Fibroblast of villous mesenchyme (primary cell): ENCODE measurements at places on chromosomes 5 and 9. TPM values are rescaled to one million over a fixed set of nuclear protein-coding genes. Genes with fewer than 3 reads are reported as not detected.

DNA sequence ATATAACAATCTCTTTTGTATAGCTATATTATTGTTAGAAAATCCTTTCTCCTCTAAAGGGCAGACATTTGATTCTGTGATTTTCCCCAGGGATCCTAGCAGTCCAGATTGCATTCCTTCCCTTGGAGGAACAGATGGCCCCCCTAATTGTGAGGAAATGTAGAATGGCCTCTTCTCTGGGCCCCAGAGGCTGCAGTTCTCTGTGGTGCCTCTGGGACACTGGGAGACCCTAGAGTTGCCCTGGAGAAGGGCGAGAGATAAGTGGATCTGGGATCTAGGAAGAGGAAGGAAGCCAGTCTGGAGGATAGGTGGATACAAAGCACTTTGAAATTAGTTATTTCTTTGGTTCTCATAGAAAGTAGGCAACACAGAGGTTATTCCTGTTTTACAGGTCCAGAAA is 1.9 kb upstream of the HINT2 start:
- no peak for DNase-seq

The OLFM1 gene
- total RNA-seq: 0.43 and 0.64 TPM in 2 replicates

DNA sequence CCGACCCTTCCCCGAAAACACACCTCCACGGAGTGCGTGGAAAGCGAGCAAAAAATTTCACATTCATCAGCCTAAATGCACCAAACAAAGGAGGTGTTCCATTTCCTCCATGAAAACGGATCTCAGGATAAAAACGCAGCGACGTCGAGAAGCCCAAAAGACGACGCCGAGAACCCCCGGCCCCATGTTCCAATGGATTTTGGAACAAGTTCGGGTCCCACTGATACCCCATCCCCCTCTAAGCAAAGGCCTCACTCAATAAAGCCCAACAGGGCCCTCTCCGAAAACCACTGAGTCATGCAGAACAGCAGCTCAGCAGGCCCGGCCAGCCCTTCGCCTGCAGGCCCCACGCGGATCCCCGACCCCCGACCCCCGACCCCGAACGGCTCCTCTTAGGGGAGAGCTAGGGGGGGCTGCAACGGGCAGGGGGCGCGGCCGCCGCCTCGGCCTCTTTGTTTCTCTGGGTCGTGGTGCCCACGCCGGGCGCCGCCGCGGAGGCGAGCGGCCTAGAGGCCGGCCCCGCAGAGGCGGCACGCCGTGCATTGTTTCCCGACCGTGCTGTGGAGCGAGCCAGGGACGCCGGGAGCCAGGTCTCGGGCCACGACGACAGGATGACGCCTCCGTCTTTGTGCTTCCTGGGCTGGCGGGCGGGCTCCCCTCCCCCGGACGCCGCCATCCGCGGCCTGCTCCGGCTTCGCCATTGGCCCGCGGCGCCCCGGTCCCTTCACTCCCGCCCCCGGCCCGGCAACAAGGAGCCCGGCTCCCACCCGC is 915 bp downstream of the ZFAND5 start:
- peak; percentile 71 for DNase-seq

GRCh38 chr9:6757132-6757455 is 679 bp upstream of the KDM4C start:
- peak; percentile 83 for DNase-seq

DNA sequence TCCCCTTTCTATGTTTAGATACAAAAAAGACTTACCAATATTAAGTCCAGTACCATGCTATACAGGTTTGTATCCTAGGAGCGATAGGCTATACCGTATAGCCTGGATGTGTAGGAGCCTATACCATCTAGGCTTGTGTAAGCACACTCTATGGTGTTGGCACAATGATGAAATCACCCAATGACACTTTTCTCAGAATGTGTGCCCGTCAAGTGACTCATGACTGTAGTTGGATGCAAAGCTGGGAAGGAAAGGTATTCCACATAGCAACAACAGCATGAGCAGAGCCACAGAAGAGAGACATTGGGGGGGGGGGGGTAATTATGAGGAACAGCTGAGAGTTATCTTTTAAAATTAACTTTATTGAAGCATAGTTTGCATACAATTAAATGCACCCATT is 63.2 kb downstream of the TTLL11 start:
- no peak for DNase-seq

DNA sequence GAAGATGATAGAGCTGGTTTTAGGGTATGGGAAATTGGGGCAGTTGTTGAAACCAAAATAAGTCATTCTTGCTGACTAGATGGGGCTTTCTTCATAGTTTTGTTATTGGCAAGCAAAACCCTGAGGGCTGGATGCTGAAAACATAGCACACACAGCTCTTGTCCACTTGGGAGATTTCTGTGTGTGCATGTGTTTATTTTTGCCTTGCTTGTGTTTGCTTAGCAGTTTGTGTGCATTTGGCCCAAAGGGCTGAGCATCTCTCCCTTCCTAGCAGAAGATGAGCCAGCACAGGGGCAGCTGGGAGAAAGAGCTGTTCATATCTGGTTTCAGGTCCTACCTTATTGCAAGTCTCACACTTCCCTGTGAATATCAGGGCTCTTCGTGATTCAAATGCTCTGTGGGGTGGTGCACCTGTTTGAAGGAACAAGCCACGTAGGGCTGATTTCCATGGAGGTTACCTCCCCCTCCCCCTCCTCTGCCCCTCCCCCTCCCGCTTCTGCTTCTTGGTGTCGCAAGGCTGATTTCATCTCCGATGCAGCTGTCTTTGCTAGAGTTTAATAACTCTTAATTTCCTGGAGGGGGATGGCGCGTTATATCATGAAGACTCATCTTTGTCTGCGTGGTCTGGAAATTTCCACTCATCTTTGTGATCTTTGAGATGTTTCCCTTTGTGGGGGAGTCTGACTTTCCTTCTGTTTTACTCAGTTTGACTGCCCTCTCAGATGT is 296.5 kb downstream of the ARHGAP26 start:
- peak; percentile 50 for DNase-seq

The PRRT1B gene
- not detected in 2 replicates for total RNA-seq

DNA sequence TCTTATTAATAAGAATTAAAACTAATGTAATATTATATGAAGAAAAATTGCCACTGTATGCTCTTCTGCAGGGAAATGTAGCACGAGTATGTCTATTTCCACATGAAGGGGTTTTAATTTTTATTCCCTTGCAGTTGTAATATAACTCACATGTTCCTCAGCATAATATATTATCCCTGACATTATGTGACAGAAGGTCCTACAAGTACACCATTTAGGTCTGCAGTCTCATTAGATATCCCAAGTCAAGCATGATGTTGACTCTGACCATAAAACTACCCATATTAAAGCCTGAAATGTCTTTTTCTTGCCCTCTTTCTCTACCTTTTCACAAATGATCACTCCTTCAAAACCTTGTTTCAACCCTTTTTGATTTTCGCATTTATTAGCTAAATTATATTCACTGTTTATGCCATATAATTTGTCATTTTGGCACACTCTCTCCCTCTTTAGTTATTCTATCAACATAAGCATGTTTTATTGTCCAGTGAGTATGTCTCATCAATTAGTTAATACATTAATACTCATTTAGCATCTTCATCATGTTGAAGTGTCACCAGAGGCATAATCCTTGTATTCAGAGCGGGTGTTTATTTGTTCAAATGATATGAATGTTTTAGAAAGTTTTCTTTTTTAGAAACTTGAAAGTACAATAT is 532.8 kb downstream of the MAT2B start:
- no peak for DNase-seq
